Cardiac fibroblast (primary cell): ENCODE measurements at places on chromosomes 4 and X.

DNA sequence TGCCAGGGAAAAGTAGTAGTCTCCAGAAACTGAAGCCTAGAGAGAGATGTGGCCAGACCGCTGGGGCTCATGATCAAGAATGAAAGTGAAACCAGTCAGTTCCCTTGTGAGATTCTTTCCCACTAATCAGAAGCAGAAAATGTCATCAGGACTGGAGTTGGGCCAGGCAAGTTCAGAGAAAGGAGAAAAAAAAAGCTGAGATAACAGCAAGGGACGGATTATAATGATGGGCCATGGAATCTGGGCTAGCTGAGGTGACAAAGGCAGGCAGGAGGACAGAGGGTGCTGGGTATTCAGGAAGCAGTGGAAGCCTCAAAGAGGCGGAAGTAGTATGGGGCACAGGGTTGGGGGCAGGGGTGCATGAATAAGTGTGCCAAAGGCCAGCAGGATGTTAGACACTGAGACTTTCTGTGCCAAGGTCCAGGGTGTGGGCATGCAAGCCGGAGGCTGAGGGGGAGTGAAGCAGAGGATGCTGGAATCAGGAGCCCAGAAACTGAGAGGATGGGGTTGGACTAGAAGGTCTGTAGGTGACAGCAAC lies 2.5 kb downstream of the CXorf38 start:
- peak; percentile 67 for DNase-seq

DNA sequence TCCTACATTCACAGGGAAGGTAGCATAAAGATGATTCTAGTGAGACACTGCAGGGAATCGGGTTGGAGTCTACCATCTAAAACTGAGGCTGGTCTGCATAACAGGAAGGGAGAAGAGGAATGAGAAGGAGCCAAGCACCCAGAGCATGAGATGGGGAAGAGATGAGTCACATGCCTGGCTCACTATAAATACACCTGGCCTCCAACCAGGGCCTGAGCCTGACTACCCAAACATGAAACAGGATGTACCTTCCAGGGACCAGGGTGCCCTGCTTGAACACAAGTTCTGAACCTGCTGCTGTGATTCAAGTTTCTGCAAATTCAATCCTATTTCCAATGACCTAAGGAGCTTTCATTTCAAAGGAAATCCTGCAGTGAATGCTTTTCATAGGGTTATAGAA lies 24.9 kb downstream of the CD99L2 start:
- DNase-seq = peak; percentile 41

GRCh38 chr4:1491328-1492141 lies 85.3 kb upstream of the NKX1-1 start:
- DNase-seq = no peak

DNA sequence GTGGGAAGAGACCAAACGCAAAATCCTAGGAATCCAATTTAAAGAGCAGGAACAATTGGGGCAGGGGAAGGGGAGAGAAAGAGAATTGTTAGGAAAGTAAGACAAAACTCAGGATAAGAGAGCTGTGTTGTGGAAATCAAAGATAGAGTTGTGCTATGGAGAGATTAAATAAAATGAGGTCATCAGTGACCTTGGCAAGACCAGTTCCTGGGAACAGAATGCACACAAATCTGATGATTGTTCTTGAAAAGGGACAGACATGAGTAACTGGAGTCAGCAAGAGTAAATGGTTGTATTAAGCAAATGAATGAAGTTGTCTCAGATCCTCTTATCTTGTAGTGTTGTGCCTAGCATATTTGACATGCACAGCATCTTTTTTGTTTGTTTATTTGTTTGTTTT lies 267.4 kb downstream of the IL1RAPL1 start:
- DNase-seq = peak; percentile 1

- DNase-seq = no peak
Observed at GRCh38 chrX:136076942-136077341, 70.4 kb upstream of the FHL1 start.

- no peak for DNase-seq
Observed at GRCh38 chr4:54730581-54730980, 72.8 kb downstream of the KIT start.

GRCh38 chrX:267771-268261 lies 13.4 kb upstream of the PLCXD1 start:
- no peak for DNase-seq

- DNase-seq = no peak
Observed at GRCh38 chr4:38659346-38659745, 4.7 kb upstream of the KLF3 start.

DNA sequence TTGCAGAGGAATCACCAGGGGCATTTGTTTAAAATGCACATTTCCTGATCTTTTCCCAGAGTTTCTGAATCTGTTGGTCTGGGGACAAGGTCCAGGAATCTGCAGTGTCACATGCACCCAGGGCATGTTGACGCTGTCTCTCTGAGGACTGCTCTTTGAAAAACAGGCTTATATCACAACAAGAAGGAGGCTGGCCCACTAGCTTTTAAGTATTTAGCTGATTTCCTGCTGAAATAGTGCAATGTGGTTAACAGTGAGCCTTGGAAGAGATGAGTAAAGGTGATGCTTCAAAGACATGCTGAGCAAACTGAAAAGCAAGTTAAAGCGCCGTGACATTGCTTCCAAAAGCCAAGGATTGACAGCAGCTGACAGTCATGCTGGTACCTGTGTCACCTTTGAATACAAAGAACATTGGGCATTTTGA lies 18.6 kb upstream of the SEPSECS start:
- DNase-seq = no peak

GRCh38 chr4:19927381-19927780 lies 324.3 kb upstream of the SLIT2 start:
- DNase-seq = peak; percentile 45

DNA sequence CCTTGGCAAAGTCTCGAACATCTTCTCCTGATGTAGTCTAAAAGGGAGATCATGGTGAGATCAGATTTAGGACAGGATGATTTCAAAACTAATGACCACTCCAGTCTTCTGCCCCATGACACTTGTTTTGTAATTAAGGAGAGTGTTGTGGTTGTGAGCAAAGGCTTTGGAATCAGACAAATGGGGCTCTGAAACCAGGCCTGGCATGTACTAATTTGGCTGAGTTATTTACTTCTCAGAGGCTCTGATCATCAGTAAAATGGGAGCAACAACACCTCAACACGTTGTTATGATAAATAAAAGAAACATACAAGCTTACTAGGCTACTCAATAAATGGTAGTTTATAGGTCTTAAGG lies 106.9 kb upstream of the FTHL17 start:
- DNase-seq = no peak

GRCh38 chrX:130340271-130340670 lies 552 bp downstream of the SLC25A14 start:
- no peak for DNase-seq

DNA sequence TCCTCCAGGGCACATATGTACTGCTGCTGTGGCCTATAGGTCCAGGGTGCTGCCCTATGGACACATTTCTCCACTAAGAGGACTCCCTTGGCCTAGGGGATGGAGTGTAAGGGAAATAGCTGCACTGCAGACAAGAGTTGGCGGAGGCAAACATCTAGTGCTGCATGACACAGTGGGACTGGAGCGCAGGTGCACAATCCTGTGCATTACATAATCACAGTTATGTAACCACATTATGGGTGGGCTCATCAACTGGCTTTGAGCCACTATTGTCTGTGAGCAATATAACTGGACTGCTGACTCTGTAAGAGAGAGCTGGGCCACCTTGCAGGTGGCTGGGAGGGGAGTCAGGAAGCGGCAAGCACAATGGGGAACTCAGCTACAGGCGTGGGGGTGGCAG lies 3.2 kb upstream of the TIGD2 start:
- no peak for DNase-seq

GRCh38 chr4:185672618-185673017 lies 137.3 kb upstream of the PDLIM3 start:
- no peak for DNase-seq

- peak; percentile 49 for DNase-seq
Observed at GRCh38 chr4:1720163-1720983, 750 bp downstream of the TMEM129 start.

DNA sequence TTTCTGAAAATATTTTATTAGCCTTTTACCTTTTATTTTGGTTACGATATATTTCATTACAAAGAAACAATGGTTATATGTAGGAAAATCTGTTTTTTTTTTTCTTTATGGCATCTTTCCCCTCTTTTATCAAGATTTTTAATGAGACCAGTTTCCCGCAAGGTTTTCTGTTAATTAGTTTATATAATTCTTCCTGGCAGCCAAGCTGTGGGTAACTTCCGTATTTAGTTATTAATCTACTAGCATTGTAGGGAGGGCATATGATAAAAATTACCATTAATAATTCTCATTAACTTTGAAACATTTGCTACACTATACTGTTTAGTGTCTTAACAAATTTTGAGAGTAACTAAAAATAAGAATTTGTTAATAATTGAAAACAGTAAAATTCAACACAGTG lies 181.1 kb upstream of the GPRIN3 start:
- no peak for DNase-seq

DNA sequence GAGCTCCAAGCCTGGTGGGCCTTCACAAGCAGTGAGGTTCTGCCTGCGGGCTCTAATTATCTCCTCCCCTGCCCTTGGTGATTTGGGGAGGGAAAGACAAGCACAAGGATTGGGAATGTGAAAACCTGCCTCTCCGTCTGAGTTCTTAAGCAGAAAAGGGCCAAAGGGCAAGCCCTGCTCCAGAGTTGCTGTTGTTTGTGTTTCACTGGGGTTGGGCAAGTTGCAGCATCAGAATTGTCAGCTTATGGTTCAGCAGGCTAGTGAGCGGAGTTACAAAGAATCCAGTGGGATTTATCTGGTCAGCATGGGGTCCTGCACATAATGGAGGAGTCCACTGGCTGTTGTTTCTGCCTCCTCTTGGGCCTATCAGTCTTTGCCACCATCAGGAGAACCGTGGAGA lies 60.5 kb downstream of the NHS start:
- DNase-seq = no peak

DNA sequence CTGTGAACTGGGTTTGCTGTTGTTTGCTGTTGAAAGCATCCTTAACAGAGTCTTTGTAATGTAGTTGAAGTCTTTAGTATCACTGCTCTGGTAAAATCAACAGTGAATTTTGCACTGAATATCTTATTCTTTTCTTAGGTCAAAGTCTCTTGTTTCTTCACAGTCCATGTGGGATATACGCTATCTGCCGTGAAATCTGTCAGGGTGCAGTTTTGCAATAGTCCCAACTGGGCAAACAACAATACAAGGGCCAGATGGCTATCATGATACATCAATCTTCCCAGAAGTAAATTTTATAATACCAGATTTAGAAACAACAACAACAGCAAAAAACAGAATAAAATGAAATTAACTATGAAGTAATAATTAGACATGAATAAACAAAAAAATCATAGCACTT lies 123.5 kb downstream of the PPARGC1A start:
- DNase-seq = no peak

DNA sequence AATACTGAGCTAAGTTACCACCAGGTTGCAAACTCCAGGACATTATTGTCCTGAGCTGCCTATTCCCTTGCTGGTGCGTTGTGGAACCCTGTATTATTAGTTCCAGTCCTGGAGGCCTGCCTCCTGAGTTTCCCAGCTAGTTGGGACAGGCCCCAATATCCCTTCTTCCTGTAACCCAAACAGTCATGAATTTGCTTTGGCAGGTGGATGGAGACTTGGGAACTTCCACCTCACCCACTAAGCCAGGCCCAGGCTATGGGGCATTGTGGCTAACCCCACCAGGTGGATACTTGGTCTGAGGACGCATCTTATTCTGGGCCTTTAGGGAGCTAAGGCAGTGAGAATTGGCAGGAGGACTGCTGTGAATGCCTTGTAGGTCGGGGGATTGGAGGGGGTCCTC lies 5.0 kb downstream of the RBM3 start:
- no peak for DNase-seq

DNA sequence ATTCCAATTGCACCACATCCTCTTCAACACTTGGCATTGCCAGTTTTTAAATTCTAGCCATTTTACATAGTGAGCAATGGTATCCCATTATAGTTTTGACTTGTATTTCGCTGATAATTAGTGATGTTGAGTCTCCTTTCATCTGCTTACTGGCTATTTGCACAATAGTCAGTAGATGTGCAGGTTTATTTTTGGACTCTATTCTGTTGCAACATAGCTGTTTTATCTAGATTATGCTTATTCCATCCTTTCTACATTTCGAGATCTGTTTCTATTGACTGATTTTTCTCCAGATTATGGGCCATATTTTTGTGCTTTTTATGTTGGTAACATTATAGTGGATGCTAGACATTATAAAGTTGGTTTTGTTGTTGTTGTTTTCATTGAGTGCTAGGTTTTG lies 106.1 kb downstream of the WWC2 start:
- DNase-seq = no peak

DNA sequence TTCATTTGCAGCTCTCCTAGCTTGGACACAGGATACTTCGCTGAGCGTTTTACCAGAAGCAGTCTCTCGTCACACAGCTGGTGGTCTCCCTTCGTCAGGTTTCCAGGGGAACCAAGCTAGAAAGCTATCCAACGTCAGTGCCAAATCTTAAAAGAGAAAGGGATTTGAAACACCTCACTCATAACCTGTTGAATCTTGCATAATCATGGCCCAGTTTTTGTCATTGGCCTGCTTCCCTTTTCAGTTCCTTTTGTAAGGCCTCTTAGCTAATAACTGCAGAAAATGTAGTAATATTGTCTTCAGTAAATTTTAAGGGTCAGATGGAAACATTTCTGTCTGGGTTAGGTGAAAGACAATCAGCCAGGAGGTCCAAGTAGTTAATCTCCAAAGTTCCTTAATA lies 22.0 kb downstream of the RAB39B start:
- DNase-seq = no peak

DNA sequence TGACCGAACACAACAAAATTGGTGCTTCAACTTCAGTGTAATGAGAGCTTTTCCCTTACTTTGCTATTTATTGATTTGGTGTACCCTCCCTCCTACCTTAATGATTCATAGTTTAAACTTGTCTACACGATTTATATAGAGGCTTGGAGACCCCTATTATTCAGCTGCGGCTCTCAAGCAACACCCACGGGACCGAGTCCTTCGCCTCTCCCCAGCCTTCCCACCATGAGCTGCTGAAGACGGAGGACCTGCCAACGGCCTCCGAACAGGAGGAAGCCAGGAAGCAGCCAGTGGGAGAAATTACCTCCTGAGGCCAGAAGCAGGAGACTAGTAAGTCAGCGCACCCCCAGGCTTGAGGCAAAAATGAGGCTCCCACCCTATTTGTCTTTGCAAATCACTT lies 78.7 kb downstream of the DCTD start:
- DNase-seq = no peak

DNA sequence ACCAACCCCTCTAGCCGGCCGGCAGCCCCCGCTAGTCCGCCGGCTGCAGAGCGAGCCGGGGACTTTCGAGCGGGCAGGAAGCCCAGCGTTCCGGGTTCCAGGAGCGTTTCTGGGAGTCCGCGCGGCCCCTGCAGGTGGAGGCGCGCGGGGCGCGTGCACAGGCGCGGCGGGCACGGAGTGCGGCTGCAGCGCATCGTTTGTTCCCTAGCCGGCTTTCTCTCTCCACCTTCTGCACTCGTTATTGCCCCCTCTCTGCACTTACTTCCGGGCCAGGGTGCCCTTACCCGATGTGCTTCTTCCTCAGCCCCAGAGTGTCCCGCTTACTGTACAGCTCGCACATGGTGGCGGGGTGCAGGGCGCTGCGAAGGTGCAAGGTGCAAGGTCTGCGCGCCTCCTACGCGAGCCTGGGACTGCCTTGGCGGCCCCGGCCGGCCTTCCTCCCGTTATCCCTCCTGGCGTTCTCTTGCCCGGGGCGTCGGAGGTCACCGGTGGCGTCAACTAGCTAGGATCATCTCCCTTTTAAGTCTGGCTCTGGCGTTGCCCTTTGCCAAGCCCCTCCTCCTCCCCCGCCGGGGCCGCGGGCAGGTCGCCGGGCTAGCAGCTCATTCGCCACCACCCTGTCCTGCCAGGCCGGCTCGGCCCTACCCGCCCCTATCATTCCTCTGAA lies at the start of gene ETNPPL:
TSS of gene ETNPPL (minus strand) at position 495 of the 667 bp plus-strand sequence. CDS start at position 340, 155 bp downstream.
- no peak for DNase-seq
